ENCODE measurements at places on chromosomes 3 and 15.

GRCh38 chr3:179156775-179157174 is 8.6 kb downstream of the PIK3CA start:
- DNase-seq, result no peak

- no peak for DNase-seq
Measured at GRCh38 chr3:31831591-31831990, 149.5 kb downstream of the OSBPL10 start.

- DNase-seq, result no peak
Measured at GRCh38 chr3:73801444-73801843, 176.7 kb upstream of the PDZRN3 start.

DNA sequence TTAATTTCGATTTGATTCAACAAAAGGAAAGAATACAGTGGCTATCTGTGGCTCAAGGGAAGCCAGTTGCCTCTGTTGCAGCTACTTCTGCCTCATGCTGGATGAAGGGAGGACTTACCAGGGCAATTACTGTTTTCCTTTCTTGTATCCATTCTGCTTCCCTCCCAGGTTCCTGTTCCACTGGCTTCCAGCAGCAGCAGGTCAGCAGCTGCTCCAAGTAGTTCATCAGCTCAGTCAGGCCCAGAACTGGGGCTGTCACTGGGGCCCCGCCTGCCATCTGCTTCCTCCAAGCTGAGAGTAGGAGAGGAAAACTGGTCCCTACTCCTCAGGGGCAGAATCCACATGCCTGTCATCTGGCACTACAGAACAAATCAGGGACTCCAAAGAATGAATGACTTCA is 48.6 kb upstream of the ULK4 start:
- no peak for DNase-seq

GRCh38 chr15:41554915-41555314 is 4.1 kb upstream of the TYRO3 start:
- DNase-seq, result no peak

- DNase-seq, result no peak
Measured at GRCh38 chr3:161314836-161315395, 56.4 kb downstream of the SPTSSB start.

DNA sequence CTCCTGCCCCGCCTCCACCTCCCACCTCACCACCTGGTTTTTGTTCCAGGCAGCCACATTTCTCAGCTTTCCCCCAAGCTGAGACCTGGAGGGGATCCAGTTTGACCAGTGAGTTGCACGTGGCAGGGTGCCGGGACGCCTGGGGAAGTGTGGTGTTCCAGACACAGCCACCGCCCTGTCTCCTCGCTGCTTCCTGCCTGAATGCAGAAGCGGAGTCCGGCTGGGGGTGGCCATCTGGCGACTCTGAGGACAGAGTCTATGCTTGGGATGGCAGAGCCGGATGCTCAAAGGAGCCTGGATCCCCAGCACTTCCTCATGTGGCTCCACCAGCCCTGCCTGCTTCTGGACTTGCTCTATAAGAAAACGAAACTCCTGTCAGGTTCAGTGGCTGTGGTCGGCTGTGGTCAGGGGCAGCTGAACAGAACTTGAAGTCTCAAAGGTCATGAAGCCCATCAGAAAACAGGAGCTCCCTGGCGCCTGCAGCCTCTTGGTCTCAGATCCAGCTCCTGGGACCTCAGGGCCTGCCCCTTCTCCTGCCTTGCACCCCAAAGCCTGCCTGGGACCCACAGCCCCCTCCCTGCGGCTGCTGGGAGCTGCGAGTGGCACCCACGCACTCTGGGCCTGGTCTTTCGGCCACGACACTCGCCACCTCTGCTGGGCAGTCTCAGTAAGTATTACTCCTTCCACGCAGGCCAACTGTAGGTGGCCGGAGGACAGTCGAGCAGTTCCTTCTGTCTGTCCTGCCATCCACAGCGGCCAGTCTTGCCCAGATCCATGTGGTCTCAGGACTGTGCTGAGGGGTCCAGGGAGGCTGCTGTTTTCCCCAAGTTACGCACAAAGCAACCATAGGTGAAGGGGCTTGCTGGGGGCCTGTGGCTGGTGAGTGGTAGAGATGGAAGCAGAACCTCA is 112.8 kb upstream of the MEF2A start:
- DNase-seq, result no peak

Measured in activated CD4-positive, alpha-beta T cell treated with anti-CD3 and anti-CD28 coated beads for 4 hours (primary cell).